T-cell (primary cell): ENCODE measurements at places on chromosomes 1 and 21. TPM values are rescaled to one million over a fixed set of nuclear protein-coding genes. Genes with fewer than 3 reads are reported as not detected.

OR6K2 gene
- not detected for total RNA-seq

- H3K27me3 ChIP-seq: no peaks in the 10 kb centered on the region
- no peaks in the 10 kb centered on the region for H3K36me3 ChIP-seq
- H3K4me1 ChIP-seq: no peaks in the 10 kb centered on the region
- H3K4me3 ChIP-seq: no peak overlapping the region
- H3K27ac ChIP-seq: no peak overlapping the region
Observed at GRCh38 chr1:174041369-174041768, 19.2 kb upstream of the RC3H1 start.

PRAMEF26 gene
- total RNA-seq: not detected

TNFRSF18 gene
- 13.3 TPM for total RNA-seq

DISP3 gene
- 1.2 TPM for total RNA-seq

DNA sequence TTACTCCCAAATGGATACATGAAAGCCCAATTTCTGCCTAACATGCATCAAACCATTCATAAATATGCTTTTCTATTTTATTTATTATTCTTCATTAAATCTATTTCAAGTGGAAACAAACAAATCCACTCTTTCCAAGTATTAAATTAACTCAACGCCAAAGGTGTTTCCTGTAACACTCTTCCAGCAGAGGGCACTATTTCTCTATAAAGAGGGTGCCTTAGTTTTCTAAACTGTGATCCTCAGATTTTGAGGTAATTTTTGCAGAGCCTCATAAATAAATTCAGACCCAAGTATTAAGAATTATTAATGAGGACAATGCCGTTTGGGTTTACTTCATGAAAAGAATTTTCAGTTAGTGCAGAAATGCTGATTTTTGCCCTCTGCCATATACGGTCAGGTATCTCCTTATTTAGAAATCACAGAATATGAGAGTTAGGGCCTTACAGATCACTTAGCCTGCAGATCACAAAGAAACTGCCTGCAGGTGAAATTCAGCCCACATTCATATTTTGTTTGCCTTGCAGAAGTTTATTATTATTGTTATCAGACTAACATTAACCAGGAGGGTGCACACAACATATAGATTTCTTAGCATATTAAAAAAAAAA is 40.1 kb upstream of the MYSM1 start:
- H3K27me3 ChIP-seq: no peaks in the 10 kb centered on the region
- H3K4me3 ChIP-seq: no peak overlapping the region
- H3K27ac ChIP-seq: no peak overlapping the region
- DNase-seq: no peak

DNA sequence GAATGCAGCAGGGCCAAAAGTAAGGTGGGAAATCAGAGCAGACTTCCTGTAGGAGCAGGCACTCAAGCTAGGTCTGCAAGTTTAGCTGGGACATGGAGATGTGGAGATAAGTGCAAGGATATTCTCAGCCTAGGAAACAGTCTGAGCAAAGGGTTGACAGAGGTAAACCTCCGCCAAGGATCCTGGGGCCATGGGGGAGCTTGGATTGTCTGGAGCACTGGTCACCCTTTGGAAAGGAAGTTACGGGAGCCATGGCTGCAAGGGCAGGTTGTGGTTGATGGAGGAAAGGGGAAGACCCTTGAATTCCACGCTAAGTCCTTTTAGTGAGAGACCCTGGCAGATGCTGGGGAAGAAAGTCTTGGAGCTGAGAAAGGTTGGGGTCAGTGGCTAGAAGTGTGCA is 150.9 kb downstream of the PTPRU start:
- no peaks in the 10 kb centered on the region for H3K36me3 ChIP-seq
- no peaks in the 10 kb centered on the region for H3K27me3 ChIP-seq
- no peak for DNase-seq
- no peak overlapping the region for H3K4me3 ChIP-seq

DNA sequence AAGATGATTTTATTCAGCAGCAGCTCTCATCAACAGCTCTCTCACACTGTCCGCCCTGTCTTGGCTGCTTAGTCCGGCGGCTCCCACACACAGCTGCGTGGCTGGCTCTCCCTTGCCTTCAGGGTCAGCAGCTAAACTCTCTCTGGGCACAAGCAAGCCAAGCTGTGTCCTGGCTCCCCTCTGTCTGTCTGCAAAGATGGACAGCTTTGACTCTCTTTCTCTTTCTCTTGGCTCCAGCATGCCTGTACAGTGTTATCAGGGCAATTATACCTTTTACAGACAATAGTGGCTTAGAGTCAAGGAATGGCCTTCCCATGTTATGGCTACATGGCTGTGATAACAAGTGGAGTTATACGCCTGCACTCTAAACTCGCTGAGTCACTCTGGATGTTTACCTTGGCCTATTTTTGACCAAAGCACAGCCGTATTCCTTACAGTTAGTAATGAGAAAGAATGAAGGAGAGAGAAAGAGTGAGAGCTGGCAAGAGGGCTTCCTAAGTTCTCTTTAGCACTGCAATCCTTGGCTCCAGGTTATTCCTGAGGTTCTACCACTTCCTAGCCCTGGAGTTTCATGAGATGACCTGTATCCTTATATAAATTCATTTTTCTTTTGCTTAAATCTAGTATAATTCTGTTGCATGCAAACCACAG is 59.9 kb upstream of the ZSWIM5 start:
- H3K4me1 ChIP-seq: no peaks in the 10 kb centered on the region
- H3K27ac ChIP-seq: no peak overlapping the region
- H3K27me3 ChIP-seq: peaks cover 5% of the 10 kb centered on the region
- H3K4me3 ChIP-seq: no peak overlapping the region
- no peak for DNase-seq

DNA sequence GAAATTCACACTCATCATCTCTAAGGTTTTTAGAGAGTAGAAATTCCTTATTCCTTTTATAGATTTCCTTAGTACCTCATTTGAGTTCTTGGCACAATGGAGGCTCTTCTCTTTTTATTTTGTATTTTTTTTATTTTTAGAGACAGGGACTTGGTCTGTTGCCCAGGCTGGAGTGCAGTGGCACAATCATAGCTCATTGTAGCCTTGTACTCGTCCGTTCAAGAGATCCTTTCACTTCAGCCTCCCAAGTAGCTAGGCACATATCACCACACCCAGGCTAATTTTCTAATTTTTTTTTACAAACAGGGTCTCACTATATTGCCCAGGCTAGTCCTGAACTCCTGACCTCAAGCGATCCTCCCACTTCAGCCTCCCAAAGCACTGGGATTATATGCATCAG is 29.6 kb downstream of the RGL1 start:
- no peak for DNase-seq
- H3K4me3 ChIP-seq: no peak overlapping the region
- H3K36me3 ChIP-seq: no peaks in the 10 kb centered on the region
- H3K27me3 ChIP-seq: no peaks in the 10 kb centered on the region
- H3K27ac ChIP-seq: no peak overlapping the region

CACNA1E gene
- 0.03 TPM for total RNA-seq

GRCh38 chr1:224749916-224750315 is 133.8 kb downstream of the CNIH3 start:
- no peaks in the 10 kb centered on the region for H3K36me3 ChIP-seq

DNA sequence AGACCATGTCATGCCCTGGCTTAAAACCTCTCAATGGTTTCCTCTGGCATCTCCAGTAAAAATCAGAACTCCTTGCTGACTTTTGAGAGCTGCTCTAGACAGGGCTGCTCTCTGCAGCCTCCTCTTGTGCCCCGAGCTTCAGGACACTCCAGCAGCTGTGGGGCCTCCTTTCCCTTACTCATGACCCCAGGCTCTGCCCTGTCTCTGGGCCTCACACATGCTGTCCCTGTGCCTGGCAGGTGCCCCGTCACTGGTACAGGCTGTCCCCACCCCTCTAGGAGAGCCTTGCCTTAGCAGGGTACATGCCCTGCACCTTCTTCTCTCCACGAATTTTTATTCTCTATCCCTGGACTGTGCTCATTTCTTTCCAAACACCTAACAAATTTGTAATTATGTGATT is 43.2 kb downstream of the HIVEP3 start:
- DNase-seq: no peak
- H3K36me3 ChIP-seq: no peaks in the 10 kb centered on the region
- H3K4me1 ChIP-seq: no peaks in the 10 kb centered on the region
- no peaks in the 10 kb centered on the region for H3K27me3 ChIP-seq

- no peaks in the 10 kb centered on the region for H3K36me3 ChIP-seq
- H3K27ac ChIP-seq: no peak overlapping the region
- H3K27me3 ChIP-seq: no peaks in the 10 kb centered on the region
- no peaks in the 10 kb centered on the region for H3K4me1 ChIP-seq
- no peak for DNase-seq
Observed at GRCh38 chr1:118143121-118143520, 41.9 kb downstream of the SPAG17 start.

- H3K27me3 ChIP-seq: peaks cover 35% of the 10 kb centered on the region
- H3K27ac ChIP-seq: no peak overlapping the region
- H3K4me1 ChIP-seq: peaks cover 11% of the 10 kb centered on the region
- no peak for DNase-seq
Observed at GRCh38 chr1:166974647-166975345, 544 bp downstream of the ILDR2 start.

OLFML2B gene
- total RNA-seq: not detected

NUCKS1 gene
- total RNA-seq: 94.7 TPM

DNA sequence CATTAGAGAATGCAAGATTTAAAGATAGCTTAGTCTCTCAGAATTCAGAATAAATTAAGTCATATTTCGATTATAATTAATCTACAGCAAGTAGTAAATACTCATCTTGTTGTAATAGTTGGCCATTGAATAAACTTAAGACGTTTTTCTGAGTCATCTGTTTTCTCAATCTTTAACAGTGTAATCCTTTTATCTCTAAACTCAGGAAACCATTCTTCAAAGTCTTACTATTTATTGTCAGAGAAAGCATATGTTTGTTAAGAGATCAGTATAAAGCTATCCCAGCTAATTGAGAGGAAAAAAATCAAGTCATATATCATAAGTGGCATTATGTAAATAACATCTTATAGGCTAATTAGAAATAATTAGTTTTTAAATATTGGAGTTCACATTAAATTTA is 201.2 kb upstream of the ADAMTS5 start:
- H3K36me3 ChIP-seq: no peaks in the 10 kb centered on the region
- H3K27ac ChIP-seq: no peak overlapping the region
- no peak for DNase-seq
- H3K4me1 ChIP-seq: no peaks in the 10 kb centered on the region

GRCh38 chr1:30273021-30273325 is 450.4 kb downstream of the MATN1 start:
- H3K27me3 ChIP-seq: no peaks in the 10 kb centered on the region
- no peak overlapping the region for H3K4me3 ChIP-seq
- no peaks in the 10 kb centered on the region for H3K36me3 ChIP-seq
- DNase-seq: no peak
- H3K4me1 ChIP-seq: no peaks in the 10 kb centered on the region

GRCh38 chr1:13836136-13836535 is 136.1 kb downstream of the PRDM2 start:
- no peak overlapping the region for H3K4me3 ChIP-seq
- H3K36me3 ChIP-seq: no peaks in the 10 kb centered on the region
- no peak for DNase-seq

- peak overlapping the region; percentile 54 for H3K4me3 ChIP-seq
- no peak overlapping the region for H3K27ac ChIP-seq
- H3K36me3 ChIP-seq: no peaks in the 10 kb centered on the region
- DNase-seq: peak; percentile 71
Observed at GRCh38 chr1:26408604-26409003, 2.0 kb upstream of the LIN28A start.

DNA sequence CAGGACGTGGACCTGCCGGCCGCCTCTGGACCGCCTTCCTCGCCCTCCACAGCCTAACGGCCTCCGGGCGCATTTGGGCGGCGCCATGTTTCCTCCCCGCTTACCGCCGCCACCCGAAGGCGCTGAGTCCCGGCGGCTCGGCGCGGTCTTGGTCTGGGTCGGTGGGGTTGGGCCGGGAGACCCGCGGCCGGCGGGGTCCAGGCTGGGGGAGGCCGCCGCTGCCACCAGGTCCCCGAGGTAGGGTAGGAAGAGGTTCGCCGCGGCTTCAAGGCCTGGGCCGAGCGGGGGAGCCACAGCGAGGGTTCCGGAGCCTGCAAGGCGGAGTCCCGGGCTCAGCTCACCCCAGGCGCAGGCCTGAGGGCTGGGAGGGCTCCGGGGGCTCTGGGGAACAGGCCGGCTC is 5.5 kb downstream of the OR2C3 start:
- no peaks in the 10 kb centered on the region for H3K4me1 ChIP-seq
- no peak overlapping the region for H3K27ac ChIP-seq
- no peak overlapping the region for H3K4me3 ChIP-seq
- H3K27me3 ChIP-seq: no peaks in the 10 kb centered on the region
- H3K36me3 ChIP-seq: no peaks in the 10 kb centered on the region
- DNase-seq: no peak

DNA sequence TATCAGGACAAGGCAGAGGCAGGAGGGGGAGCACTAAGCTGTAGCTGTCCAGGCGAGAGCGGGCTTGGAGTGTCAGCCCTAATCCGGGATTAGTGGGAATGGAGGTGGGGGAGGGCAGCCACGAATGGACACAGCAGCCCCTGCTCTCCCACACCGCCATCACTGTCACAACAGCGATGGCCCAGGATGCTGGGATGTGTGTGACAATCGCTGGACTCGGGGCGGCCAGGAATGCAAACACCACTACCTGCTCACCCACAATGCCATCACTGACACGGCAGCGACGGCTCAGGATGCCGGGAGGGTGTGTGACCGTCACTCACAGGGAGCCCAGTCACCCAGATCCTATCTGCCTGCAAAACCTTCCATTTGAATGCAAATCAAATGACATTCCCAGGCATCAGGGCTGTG is 2.9 kb downstream of the C2CD2 start:
- no peak overlapping the region for H3K27ac ChIP-seq
- no peak overlapping the region for H3K4me3 ChIP-seq

UBE2U gene
- not detected for total RNA-seq

GRCh38 chr1:202964791-202965410 is 2.2 kb downstream of the CYB5R1 start:
- H3K36me3 ChIP-seq: peaks cover 2% of the 10 kb centered on the region
- H3K27ac ChIP-seq: no peak overlapping the region
- no peak overlapping the region for H3K4me3 ChIP-seq
- H3K4me1 ChIP-seq: peaks cover 28% of the 10 kb centered on the region
- no peaks in the 10 kb centered on the region for H3K27me3 ChIP-seq

DNA sequence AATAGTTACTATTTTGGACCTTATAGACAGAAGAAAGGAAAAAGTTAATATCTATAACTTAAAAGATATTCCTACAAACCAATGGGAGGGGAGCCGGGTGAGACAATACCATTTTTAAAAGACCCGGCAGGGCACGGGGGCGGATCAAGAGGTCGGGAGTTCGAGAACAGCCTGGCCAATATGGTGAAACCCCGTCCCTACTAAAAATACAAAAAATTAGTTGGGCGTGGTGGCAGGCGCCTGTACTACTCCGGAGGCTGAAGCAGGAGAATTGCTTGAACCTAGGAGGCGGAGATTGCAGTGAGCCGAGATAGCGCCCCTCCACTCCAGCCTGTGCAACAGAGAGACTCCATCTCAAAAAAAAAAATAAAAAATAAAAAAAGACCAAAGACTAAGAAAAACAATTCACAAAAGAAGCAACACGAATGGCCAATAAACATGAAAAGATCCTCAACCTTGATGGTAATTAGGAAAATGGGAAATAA is 1.2 kb upstream of the PSMB2 start:
- no peak overlapping the region for H3K4me3 ChIP-seq
- H3K36me3 ChIP-seq: no peaks in the 10 kb centered on the region
- peaks cover 9% of the 10 kb centered on the region for H3K27me3 ChIP-seq
- DNase-seq: no peak
- peaks cover 12% of the 10 kb centered on the region for H3K4me1 ChIP-seq

CR1L gene
- total RNA-seq: 0.20 TPM
